ENCODE measurements at places on chromosomes 12 and 14. TPM values are rescaled to one million over a fixed set of nuclear protein-coding genes. Genes with fewer than 3 reads are reported as not detected.

The STXBP6 gene
- total RNA-seq, result 14.3 TPM

The ARHGDIB gene
- total RNA-seq, result 43.3 TPM

DNA sequence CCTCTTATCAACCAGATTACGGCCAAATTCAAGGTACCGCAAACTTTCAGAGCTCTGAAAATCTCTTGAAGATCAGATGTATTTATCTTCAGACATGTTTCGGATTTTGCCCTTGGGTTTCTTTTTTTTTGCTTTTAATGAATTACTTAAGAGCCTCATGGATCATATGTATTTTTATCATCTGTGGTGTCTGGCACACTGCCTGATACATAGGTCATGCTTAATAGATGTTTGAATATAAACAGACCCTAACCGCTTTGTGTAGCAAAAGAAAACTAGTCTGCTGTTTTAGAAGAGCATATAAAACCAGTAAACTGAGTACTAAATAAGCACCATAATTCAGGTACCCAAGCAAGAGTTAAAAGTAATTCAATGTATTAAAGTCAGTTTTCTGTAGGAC, 20.1 kb upstream of the TBK1 start:
- no peak for DNase-seq

DNA sequence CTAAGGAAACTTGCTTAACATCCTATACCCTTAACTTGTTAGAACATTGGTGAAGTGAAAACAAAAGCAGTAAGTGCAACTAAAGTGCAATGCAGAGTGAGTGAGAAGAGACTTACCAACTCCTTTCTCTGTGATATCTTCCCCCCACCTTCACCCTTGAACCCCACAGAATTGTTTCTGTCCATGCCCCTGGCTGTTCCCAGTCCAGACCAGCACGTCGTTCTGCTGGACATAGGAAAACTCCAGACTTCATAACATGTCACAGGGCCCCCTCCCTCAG, 91.9 kb downstream of the DAD1 start:
- no peak for DNase-seq

The PTGR2 gene
- total RNA-seq, result 5.0 TPM

The TBC1D30 gene
- 0.83 TPM for total RNA-seq

DNA sequence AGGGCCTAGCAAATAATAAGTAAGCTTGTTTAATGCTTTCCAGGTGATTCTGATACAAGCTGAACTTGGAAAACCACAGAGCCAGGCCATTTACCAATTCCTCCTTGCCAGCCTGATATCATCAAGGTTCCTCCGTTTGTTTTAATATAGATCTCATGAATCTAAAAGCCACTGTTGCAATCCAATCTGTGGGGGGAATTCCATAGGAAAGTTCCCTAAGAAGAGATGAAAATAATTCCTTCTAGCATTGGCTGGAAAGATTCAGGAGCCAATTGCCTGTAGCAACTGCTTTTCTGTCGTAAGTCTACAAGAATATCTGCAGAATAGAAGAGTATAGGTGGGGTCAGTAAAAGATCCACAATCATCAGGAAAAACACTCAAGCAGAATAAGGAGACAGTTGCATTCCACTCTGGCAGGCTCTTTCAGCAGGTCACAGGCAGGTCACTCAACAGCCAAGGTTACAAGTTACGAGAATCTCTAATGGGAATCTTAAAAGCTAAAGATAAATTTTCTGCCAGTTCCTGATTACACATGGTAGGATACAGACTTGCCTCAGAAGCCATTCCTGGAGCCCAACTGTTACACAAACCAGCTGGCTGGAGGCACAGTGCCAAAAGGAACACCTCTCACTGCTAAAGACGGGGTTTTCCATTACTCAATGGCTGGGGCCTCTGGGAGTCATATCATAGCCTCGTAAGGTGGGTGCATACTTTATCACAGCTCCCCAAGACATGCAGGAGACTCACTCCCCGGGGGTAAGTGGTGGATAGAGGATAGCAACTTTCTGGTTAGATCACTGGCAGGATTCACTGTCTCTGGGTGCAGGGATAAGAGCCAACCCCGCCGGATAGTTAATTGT, 43.6 kb downstream of the FGD6 start:
- peak; percentile 97 for DNase-seq

- DNase-seq, result no peak
Measured at GRCh38 chr12:77392467-77393088, 327.2 kb upstream of the E2F7 start.

The KLHL33 gene
- total RNA-seq, result 0.41 TPM

GRCh38 chr14:68734231-68734732, 58.6 kb downstream of the ZFP36L1 start:
- no peak for DNase-seq

GRCh38 chr14:51939755-51940301, 49.5 kb upstream of the RTRAF start:
- no peak for DNase-seq

The PTPRR gene
- total RNA-seq, result 0.99 TPM
